ENCODE measurements at places on chromosomes 6 and 20.

DNA sequence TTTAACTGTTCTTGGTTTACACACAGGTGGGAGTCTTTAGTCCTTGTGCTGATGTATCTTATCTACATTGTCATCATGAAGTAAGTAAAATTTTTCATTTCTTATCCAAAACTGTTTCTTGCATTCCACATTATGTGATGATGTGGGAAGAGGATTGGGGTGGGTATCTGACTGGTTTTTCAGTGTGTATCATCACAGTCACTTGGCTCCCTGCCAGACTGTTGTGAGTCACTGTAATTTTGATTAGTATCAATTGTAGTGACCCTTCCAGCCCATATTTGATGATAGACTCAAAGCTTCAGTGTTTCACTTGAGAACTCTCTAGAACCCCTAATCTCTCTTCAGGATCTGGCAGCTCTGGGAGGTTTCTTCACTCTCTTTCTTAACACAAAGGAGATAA, 84.5 kb upstream of the RIN2 start:
- no peak for DNase-seq

GRCh38 chr20:32751702-32752457, 8.6 kb upstream of the COMMD7 start:
- DNase-seq = no peak

- DNase-seq = no peak
These were observed 576.4 kb downstream of the HDGFL1 start for GRCh38 chr6:23145781-23146180.

GRCh38 chr20:9377007-9377406, 137.4 kb upstream of the LAMP5 start:
- DNase-seq = no peak

DNA sequence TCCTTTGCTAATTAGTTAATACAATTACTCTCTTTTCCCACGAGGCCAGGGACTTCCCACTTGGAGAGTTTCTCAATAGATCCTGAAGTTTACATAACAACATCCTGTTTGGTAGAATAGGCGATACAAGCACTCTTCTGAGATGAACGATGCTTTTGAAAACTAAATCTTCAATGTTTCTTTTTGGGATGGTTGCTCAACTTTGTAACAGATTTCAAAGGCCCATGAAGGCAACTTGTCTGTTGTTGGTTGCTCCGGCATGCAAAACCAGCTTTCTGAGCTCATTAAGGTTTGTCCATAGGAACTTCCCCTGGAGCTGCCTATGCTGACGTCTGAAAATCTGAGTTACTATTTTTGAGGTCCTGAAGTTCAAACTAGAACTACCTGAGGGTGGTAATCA, 25.9 kb upstream of the ROS1 start:
- DNase-seq = no peak

- DNase-seq = no peak
These were observed 13.2 kb downstream of the SIRPG start for GRCh38 chr20:1644101-1644962.

DNA sequence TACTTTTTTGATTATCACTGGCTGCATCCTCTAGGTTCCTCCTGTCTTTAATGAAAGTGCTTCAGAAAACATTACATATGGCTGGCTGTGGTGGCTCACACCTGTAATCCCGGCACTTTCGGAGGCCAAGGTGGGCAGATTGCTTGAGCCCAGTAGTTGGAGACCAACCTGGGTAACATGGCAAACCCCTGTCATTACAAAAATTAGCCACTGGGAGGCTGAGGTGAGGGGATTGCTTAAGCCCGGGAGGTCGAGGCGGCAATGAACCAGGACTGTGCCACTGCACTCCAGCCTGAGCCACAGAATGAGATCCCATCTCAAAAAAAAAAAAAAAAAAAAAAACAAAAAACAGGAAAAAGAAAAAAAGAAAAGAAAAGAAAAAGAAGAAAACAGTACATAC, 35.3 kb downstream of the BEND3 start:
- DNase-seq = no peak

GRCh38 chr20:48834278-48834677, 6.5 kb upstream of the PREX1 start:
- DNase-seq = no peak

GRCh38 chr6:16623731-16624130, 137.5 kb downstream of the ATXN1 start:
- no peak for DNase-seq

- DNase-seq = no peak
These were observed 94.3 kb downstream of the RAMACL start for GRCh38 chr6:166492092-166492741.

DNA sequence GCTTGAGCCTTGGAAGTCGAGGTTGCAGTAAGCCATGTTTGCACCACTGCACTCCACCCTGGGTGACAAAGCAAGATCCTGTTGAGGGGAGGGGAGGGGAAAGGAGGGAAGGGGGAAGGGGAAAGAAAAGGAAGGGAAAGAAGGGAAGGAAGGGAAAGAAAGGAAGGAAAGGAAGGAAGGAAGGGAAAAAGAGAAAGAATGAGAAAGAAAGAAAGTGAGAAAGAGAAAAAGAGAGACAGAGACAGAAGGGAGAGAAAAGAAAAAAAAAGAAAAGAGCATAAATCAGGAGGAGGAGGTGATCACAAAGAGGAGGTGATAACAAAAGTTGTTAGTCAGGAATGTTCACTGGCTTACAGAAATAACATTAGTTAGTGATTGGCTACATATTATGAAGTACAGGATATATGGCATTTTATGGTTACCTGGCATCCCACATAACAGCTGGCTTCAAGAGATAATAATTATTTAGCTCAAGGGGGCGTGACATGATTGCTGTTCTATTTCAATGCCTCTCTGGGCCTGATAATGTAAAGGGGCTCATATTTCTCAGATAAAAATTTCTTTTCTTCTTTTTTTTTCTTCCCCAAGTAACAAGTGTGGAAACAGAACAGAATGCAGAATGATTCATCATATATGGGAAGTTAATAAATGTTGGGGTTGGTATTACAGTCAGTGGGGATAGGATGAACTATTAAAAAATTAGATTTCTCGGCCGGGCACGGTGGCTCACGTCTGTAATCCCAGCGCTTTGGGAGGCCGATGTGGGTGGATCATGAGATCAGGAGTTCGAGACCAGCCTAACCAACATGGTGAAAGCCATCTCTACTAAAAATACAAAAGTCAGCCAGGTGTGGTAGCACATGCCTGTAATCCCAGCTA, 27.1 kb downstream of the SAMHD1 start:
- no peak for DNase-seq

GRCh38 chr6:158684745-158685324, 35.0 kb downstream of the SYTL3 start:
- no peak for DNase-seq

- no peak for DNase-seq
These were observed 211.6 kb upstream of the ZNF184 start for GRCh38 chr6:27684264-27685211.

DNA sequence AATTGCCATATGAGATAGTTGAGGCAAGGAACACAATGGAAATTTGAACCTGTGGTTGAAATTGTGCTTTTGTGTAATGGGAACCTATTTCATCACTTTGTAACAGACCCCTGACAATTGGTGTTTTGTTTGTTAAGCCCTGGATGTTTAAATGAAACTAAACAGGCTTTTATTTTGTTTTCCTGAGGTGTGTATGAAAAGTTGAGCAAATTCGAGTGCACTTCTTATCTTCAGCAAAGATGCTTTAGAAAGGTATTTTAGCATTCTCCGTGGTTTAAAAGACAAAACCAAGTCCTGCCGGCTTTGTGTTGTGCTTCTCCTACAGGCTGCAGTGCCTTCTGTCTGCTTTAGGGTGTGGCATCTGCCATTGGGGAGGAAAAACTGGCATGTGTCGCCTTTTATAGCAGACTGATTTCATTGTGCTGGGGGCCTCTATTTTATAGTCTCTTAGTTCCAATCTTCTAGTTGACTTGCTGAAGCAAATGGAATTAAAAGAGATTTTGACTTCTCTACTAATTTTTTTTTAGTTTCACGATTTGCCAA, 2.2 kb upstream of the ARID1B start:
- DNase-seq = no peak

GRCh38 chr20:32583581-32584070, 1.5 kb downstream of the NOL4L start:
- no peak for DNase-seq

DNA sequence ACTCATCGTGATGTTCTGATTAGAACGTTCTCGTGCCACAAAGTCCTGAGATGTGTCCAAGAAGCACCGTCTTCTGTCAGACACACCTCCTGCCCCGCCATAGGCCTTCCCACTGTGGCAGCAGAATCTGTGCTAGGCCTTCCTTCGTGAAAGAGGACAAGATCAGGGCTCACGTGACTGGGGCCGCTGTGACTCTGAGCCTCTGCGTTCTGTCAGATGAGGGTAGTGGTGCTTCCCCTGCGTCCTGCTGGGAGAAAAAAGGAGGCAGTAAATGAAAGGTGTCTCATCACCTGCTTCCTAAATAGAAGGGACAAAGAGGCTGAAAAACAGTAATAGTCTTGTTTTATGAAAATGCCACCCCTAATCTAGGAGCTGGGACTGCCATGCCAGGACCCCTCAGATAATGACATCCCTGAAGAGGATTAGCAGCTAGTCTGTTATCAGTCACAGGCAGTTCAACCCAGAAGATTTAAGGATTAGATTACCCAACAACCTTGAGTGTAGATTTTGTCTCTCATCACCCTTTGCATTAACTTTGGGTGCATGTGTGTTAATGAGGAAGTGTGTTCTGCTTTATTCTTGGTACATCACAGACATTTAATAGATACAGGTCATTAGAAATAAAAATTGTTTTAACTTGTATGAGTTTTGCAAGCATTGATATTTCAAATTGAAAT, 4.1 kb downstream of the DNAJC5 start:
- DNase-seq = no peak

DNA sequence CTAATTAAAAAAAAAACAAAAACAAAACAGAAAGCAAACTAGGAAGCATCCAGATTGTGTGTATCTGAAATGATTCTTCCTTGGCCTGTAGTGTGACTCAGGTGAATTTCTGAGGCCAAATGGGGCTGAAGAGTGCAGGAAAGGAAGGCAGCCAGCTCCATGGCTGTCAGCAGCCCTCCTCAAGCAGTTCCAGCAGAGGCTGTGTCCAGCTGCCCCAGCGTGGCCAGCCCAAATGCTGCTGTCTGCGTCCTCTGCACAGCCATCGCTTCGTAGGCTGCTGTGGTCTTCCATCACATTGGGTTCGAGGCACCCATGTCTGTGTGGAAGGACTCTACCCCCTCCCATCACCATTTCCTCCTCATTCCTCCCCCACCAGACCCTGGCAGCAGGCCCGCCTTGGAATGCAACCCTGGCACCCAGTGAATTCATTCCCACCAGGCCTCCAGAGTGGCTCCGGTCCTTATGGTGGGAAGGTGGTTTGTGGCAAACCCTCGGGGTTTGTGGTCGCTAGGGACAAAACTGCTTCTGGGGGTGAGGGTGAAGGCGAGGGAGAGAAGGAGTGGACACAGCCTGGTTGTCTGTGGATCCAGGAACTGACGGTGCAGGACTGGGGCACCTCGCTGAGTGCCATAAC, 81.5 kb downstream of the MYLK4 start:
- no peak for DNase-seq

DNA sequence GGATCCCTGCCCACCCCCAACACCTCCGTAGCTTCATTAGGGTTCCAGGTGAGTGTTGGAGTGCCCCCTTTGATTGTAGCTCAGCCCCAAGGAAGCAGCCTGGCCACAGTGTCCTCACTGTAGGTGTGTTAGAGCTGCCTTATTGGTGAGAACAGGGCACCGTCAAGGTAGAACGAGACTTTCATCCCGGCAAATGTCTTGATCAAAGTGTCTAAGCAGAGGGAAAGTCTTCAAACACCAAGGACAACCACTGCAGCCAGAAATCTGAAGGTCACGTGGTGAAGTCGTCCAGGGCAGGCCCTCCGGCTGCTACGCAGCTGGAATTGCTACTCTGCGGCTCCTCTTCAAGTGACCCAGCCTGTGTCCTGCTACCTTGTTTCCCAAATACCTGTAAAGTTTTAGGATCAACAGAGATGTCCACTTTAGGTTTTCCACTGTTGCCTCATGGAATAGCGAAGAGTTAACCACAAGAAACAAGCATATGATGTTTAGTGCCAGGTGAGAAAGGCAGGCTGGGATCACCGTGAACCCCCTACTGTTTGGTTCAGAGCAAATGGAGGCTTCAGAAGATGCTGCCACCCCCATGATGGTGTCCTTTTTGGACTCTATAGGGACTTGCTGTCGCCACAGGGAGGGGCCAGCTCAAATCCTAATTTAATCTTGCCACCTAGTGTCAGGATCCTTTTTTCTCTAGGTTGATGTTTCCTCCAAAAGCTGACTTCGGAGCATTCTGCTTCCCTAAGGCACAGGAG, 1.7 kb upstream of the DLL1 start:
- DNase-seq = no peak

DNA sequence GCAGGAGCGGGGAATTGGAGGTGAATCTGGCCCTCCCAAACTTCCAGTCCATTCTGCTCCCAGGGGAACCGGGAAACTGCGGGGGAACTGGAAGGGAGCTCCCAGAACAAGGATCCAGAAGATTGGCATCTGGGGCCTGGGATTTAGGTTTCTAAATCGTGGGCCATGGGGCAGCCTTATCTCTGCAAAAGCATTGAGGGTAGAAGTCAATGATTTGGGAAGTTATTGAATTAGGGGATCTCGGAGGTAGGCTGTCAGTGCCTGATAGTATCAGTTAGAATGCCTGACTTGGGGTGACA, 45.1 kb downstream of the HNF4A start:
- DNase-seq = no peak

GRCh38 chr6:156778454-156779205, 1.5 kb downstream of the ARID1B start:
- no peak for DNase-seq

- no peak for DNase-seq
These were observed 648.5 kb downstream of the TFAP2A start for GRCh38 chr6:9766240-9766915.

GRCh38 chr6:80158478-80158989, 52.1 kb downstream of the BCKDHB start:
- DNase-seq = no peak
